Kidney epithelial cell (primary cell): ENCODE measurements at places on chromosomes 2 and 18.

DNA sequence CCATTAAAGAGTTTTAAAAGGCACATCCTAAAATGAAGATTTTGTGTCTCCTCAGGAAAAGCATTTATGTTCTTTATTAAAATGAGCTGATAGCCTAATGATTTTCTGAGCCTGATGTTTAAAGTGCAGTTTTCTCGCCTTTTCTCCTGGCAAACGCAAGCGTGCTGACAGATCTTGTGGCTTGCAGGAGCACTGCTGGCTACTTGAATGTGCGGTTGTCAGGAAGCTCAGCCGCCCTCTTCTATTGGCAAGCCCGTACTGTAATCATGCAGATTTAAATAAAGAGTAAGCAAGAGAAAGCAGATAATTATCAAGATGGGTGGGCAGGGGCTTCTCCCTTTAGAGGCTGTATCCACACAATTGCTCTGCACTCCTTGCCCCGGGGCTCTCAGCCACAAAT is 139.5 kb upstream of the SPHKAP start:
- DNase-seq = no peak

- DNase-seq = peak; percentile 73
Observed at GRCh38 chr2:205714058-205714776, 31.9 kb downstream of the NRP2 start.

DNA sequence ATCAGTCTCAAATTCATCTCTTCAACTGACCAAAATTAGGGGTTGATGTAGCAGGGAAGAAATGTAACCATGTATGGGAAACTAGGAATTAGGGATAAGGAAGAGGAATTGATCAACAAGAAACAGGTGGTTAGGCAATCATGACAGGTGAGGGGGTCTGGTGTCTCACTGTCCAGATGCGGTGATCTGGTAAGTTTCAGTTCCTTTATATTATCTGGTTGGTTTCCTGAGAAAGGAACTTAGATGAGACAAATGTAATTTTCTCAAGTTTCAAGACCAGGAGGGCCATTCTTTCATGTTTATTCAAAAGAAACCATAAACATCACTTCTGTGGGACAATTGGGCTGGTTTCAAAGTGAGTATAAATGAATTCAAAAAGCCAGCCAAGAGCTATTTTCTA is 306.2 kb upstream of the KCNJ3 start:
- no peak for DNase-seq

- DNase-seq = peak; percentile 29
Observed at GRCh38 chr2:69253611-69254301, 133.3 kb downstream of the GFPT1 start.

GRCh38 chr2:232476045-232476444 is 11.6 kb downstream of the ECEL1 start:
- DNase-seq = no peak

DNA sequence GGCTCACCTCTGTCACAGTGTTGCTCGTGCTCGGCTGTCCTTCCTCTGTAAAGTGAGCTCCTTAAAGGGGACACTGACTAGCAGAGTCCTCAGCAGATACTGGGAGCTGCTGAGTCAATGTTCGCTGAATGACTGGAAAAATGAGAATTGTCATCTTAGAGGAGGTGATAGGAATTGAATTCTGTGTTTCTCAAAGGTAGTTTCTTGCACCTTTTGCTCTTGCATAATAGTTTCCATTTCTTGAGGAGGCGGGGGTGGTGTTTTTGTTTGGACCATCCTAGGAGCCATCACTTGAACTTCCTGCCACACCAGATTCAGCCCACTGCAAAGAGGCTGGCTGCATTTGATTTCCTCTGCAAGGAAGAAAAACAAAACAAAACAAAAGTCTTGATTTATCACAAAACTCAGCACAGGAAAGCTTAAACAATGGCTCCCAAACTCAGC is 11.4 kb upstream of the RFX8 start:
- DNase-seq = no peak

- DNase-seq = no peak
Observed at GRCh38 chr2:43542285-43542933, 53.4 kb downstream of the THADA start.

- no peak for DNase-seq
Observed at GRCh38 chr18:10387399-10387798, 67.0 kb upstream of the APCDD1 start.

GRCh38 chr2:185132501-185133041 is 534.2 kb downstream of the ZNF804A start:
- no peak for DNase-seq

GRCh38 chr18:34657860-34658500 is 52.1 kb upstream of the DTNA start:
- DNase-seq = no peak

GRCh38 chr2:6184532-6185292 is 492.5 kb downstream of the SOX11 start:
- DNase-seq = peak; percentile 31

GRCh38 chr2:3519255-3520205 is at the start of gene ADI1:
ADI1 (minus strand) TSS chr2:3519531; CDS start chr2:3519487, 44 bp downstream.
- no peak for DNase-seq

DNA sequence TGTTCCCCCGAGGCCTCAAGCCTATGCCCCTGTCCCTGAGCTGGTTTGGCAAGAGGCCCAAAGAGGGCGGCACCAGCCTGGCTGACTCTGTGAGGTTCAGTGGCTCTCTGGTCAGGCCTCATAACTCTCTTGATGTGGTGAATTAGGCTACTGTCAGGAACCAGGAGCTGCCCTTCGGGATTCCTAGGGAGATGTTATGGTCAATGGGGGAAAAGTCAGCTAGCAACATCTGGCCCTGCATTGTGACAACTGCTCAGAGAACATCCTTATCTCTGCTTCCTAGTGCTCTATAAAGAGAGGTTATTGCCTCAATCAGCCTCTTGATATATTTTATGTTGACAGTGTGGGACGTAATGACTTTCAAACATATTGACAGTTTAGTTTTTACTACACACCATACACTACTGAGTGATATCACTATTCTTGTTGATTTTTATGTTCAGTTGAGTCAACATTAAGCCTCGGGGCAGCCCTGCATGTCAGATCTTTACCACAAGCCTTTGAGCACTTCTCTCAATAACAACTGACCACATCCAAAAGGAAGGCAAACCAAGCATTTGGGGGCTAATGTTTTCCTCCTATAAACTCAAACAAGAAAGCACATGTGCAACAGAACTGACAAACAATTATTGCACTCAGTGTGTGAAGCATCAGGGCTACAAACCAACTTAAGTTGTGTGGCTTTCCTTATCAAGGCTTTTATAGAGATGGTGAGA is 448.3 kb upstream of the SLC14A2 start:
- DNase-seq = no peak

- DNase-seq = no peak
Observed at GRCh38 chr2:164061129-164061746, 325.4 kb upstream of the FIGN start.
